ENCODE measurements at places on chromosomes 12 and 14. TPM values are rescaled to one million over a fixed set of nuclear protein-coding genes. Genes with fewer than 3 reads are reported as not detected.
A peak's percentile ranks its signal among the peaks of the same experiment; 100 is the strongest.

DNA sequence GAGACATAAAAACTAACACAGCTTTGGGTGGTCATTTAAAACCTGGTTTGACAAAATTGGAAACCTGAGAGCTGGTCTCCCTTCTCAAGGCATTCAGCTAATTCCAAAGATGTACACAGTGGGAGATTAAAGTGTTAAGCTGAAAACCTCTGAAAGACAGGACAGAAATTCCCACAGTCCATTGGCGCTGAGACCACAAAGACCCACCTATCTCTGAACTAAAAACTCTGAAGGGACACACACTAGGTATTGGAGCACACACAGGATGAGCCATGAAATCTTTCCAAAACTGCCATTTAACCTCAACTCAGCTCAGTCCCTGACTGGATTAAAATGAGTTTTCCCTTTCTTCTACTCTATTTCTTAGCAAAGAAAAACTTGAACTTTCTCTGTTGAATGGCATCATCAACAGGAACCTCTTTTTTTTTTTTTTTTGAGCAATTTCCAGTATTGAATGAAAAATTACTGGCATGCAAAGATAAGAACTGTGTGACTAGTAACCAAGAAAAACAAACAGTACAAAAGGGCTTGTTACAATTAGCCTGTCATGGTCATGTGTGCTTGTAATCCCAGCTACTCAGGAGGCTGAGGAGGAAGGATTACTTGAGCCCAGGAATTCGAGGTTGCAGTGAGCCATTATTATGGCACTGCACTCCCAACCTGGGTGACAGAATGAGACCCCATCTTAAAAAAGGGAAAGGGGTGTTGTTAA is 82.4 kb downstream of the IPO8 start:
- peak; percentile 70 for DNase-seq

GRCh38 chr14:61649283-61649682 is 46.0 kb upstream of the HIF1A start:
- DNase-seq, result no peak

GRCh38 chr14:75147423-75148071 is 20.7 kb upstream of the NEK9 start:
- peak; percentile 12 for DNase-seq

- DNase-seq, result peak; percentile 79
Measured at GRCh38 chr12:54933376-54933775, 51.2 kb downstream of the TESPA1 start.

GRCh38 chr12:32399370-32400113 is at the start of gene FGD4:
FGD4 (plus strand) TSS chr12:32399558.
- DNase-seq, result peak; percentile 86

GRCh38 chr12:128388461-128389000 is 121.6 kb downstream of the TMEM132C start:
- DNase-seq, result no peak

- DNase-seq, result no peak
Measured at GRCh38 chr14:95320078-95320895, 579 bp upstream of the CLMN start.

GRCh38 chr12:67892259-67893021 is 96.8 kb upstream of the IFNG-AS1 start:
- no peak for DNase-seq

DNA sequence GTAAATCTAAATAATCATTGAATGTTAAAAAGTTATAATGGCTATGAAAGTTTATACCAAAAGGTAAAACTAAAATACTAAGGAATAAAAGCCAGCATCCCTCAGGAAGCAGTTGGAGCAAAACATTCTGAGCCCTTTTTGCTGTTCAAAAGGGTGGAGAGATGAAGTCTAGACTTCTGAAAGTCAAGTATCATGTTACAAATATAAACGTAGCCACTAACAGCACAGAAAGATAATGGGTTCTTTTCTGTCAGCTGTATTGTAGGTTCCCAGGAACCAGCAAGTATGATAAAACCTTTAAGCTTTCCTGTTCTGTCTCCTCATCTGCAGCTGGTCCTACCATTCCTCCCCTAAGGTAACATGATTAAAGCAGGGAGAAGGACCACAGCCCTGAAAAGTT is 16.4 kb upstream of the PLD4 start:
- no peak for DNase-seq

DNA sequence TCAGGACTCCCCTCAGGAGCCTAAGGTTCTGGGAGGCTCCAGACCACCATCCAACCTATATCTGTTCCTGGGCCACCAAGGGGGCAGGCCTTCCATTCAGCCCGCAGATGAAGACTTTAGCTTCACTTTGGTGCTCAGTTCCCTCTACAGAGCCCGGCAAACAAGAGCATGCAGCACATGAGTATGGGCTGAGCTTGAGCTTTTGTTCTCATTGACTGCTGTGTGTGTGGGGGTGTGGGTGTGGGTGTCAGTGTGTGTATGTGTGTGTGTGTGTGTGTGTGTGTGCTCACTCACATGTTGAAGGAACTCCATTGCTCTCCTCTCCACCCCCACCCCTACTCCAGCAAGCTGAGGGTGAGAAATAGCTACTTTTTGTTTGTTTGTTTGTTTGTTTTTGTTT is 219.1 kb downstream of the ZFP36L1 start:
- no peak for DNase-seq

DNA sequence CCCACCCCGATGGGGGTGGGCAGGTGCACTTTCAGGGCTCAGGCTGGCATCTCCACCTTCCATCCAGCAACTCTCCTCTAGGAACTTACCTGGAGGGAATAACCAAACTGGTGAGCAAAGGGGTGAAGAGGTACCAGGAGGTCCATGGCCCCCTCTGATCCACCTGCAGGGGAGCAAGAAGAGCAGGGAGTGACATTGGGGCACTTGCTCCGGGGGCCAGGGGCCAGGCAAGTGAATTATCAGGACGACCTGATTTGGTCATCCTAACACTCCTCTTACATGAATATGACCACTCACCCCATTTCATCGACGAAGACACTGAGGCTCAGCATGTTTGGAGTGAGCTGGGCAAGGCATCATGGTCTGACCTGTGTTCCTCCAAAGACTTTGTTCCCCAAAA is 6.0 kb downstream of the DIO3 start:
- no peak for DNase-seq

DNA sequence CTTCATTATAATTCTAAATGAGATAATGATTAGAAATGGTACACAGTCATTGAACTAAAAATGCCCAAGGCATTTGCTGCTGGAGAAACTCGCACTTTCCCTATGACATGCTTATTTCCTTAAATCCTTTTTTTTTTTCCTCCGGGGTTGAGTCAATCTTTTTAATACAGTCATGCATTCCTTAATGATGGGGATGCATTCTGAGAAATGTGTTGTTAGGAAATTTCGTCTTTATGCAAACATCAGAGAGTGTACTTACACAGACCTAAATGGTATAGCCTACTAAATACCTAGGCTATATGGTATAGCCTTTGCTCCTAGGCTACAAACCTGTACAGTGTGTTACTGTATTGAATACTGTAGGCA is 29.8 kb upstream of the DACT1 start:
- DNase-seq, result peak; percentile 63

DNA sequence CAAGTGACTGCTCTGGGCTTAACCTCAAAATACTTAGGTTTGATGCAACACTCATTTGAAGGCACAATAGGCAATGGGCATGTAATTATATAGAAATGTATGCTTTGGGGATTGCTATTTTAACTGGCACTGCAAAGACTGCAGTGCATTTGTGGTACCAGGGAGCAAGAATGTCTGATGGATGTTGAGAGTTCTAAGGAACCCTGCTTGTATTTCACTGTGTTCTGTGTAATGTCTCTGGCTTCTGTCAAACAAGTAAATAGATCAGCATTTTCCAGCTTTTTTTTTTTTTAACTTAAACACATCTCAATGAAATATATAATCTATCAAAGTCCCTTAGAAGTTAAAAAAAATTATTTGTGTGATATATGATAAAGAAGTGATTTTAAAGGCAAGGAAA is 94.8 kb upstream of the ATP2B1 start:
- no peak for DNase-seq

DNA sequence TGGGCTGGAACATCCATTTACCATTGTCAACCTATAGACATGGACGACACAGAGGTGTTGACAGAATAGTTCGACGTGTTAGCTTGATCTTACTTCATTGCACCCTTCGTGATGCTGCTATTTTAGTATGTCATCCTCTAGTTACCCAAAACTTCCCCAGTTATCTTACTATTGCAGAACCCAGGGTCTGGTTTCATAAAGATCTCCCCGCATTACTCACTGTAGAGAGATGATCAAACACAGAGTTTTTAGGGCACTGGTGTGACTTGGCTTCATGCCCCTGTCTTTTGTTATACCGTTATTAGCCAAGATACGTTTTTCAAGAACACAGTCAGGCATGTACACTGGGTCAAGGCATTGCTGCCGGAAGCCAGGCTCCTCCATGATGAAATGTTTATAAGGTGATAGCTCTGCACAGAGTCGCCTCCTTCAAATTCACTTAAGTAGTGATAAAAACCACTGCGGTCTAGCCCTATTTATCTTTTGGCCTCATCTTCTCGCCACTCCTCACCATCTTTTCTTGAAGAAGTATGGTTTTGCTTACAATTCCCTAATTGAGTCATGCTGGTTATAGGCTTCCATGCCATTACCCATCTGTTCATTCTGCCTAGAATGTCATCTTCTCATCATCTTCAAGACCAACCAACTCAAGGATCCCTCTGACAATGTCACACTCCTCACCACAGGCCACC is 1127.9 kb downstream of the VRK1 start:
- DNase-seq, result no peak

DNA sequence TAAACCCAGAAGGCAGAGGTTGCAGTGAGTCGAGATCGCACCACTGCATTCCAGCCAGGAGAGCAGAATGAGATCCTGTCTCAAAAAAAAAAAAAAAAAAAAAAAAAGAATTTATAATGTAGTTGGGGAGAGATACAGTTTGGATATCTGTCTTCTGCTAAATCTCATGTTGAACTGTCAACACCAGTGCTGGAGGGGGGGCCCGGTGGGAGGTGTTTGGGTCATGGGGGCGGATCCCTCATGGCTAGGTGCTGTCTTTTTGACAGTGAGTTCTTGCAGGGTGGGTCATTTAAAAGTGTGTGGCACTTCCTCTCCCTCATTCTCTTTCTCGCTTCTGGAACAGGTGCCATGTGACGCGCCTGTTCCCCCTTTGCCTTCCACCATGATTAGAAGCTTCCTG is 32.8 kb downstream of the CLIP1 start:
- no peak for DNase-seq

- peak; percentile 8 for DNase-seq
Measured at GRCh38 chr14:60184905-60185555, 19.8 kb upstream of the DHRS7 start.

DNA sequence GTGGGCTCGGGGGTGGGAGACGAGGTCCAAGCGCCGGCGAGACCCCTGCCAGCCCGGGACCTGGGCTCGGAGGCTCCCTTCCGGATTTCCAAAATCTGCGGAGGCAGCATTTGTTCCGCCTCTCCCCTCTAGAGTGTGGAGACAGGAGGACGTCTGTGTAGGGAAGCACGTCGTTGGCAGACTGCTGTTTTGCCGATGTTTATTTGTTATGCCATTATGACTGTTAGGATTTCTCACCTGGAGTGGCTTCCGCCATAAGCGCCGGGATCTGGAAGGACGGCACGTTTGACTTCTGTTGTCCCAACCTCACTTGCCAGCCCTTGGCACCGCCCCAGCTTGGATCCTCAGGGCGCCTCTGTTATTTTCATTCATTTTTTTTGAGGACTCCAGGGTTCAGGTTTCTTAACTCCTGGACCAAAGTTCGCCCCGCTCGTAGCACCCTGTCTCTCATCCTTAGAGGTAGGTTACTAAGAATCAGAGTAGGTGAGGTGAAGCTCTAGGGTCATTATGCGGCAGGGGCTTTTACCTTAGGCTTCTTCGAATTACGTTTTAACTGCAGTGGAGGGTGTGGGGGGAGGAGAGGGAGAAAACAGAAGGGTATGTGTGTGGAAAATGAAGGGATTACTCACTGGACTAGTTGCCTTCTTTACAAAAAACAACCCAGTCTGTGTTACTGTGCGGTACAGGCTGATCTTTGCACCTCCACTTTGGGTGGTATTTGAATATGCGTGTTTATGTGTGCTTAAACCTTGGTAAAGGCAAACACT is 547 bp upstream of the PYGL start:
- peak; percentile 74 for DNase-seq

DNA sequence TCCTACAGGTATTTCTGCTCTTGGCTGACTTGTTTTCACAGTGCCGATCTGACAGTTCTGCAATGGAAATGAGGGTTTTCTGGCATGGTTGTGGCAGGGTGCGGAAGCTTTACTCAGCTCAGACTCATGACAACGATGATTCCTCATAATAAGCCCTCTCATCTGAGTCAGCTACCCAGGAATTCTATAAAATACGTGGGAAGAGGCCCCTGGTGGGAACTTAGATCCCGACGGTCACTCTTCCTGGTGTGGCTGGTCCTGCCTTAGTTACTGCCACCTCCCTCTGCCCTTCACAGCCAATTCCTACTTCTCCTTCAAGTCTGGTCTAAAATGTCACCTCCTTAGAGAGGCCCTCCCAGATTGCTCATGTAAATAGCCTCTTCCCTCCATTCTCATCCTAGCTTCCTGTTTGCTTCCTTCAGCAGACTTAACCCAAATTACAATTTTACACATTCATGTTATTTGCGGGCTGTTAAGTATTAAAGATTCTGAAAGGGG is 104.2 kb upstream of the MAP1LC3B2 start:
- DNase-seq, result peak; percentile 97

DNA sequence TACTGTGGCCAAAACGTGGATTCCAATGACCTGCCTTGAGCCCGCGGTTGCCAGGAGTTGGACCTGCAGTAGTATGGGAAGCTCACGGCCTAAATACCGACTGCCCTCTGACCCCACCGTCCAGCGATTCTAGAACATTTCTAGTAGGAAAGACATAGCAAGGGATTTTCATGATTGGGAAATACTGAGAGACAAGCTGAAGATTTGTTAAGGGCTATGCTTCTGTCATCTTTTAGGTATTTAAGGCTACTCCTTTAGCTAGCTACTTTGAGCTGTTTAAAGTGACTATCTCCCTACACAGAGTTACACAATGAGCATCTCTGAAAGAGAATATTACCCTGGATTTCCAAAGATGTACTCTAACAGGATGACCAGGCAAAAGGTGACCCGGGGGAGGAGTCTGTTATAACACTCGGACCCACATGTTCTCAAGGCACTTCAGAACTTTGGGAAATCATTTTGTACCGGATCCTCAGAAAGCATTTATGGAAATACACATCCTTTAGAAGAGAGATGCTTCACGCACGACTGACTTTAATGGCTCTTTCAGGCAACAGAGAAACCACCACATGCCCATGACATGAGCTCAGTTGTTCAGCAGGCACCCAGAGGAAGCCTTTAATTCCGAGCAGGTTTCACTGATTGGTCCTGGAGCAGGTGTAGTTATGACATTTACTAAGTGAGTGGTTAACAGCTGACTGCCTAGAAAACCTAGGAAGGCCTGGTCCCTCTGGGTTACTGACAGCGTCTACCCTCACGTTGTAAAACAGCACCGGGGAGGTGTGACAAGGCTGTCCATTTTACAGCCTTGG is 4.2 kb downstream of the BAG5 start:
- DNase-seq, result peak; percentile 91

GRCh38 chr12:33589576-33590114 is 150.0 kb upstream of the SYT10 start:
- no peak for DNase-seq

GRCh38 chr12:126385785-126386184 is 1320.5 kb downstream of the AACS start:
- peak; percentile 18 for DNase-seq

The CALM1 gene
- 291 TPM for total RNA-seq

The KRT75 gene
- total RNA-seq, result 0.02 TPM

The TUNAR gene
- not detected for total RNA-seq

The AKAP3 gene
- total RNA-seq, result 2.0 TPM

The BEST3 gene
- 0.02 TPM for total RNA-seq

The GPATCH2L gene
- total RNA-seq, result 18.0 TPM

The SLC17A8 gene
- total RNA-seq, result not detected

The GTF2H3 gene
- total RNA-seq, result 61.3 TPM

The MANSC4 gene
- total RNA-seq, result not detected

The MYF6 gene
- total RNA-seq, result not detected

The LRIG3 gene
- 25.9 TPM for total RNA-seq

The CYP46A1 gene
- 0.02 TPM for total RNA-seq

The PSMC1 gene
- total RNA-seq, result 233 TPM
